ENCODE measurements at places on chromosomes 1 and 21.

- no peak for DNase-seq
These were observed 65.2 kb upstream of the TINAGL1 start for GRCh38 chr1:31510853-31511789.

GRCh38 chr21:32349333-32349944 is 43.4 kb downstream of the URB1 start:
- no peak for DNase-seq

- peak; percentile 83 for DNase-seq
These were observed 5.2 kb downstream of the FOXD3 start for GRCh38 chr1:63327417-63328054.

GRCh38 chr1:77680173-77680572 is 2.3 kb downstream of the ZZZ3 start:
- DNase-seq = no peak

GRCh38 chr1:5002676-5003075 is 348.3 kb downstream of the AJAP1 start:
- DNase-seq = no peak

GRCh38 chr1:41789661-41790330 is 128.9 kb downstream of the HIVEP3 start:
- no peak for DNase-seq

GRCh38 chr1:75765697-75766355 is 20.2 kb upstream of the RABGGTB start:
- DNase-seq = no peak

GRCh38 chr1:112712701-112713128 is 2.4 kb downstream of the PPM1J start:
- no peak for DNase-seq

DNA sequence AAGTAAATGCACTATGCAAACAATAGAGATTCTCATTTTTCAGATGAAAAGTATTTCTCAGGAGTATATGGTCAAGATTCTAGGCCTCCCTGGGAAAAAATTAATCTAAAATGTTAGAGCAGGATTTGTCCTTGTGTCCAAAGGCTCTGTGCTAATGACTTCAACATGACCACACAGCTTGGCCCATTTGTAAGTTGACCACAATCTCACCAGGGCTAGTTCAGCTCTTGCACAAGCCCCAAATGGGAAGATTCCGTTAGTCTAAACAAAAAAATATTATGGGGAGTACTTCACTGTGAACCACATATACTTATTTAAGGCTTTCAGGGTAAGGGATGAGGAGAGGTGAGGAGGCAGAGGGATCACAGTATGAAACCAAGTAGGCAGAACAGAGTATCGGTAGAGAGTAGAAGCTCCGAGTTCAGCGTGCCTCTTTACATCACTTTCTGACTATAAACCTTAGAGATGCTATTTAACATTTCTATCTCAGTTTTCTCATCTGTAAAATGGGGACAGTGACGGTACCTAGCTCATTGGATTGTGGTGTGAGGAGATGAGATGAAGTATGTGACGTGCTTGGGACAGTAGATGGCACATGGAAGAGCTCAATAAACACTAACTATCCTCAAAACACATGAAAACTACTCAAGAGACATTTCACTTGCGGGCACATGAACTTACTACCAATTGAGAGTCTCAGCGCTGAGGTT is 37.8 kb upstream of the CTTNBP2NL start:
- no peak for DNase-seq

GRCh38 chr1:37434292-37435225 is 39.8 kb upstream of the ZC3H12A start:
- peak; percentile 85 for DNase-seq

- no peak for DNase-seq
These were observed 10.6 kb upstream of the RC3H1 start for GRCh38 chr1:174032671-174033222.

GRCh38 chr1:50851034-50851433 is 109.0 kb downstream of the FAF1 start:
- DNase-seq = no peak

DNA sequence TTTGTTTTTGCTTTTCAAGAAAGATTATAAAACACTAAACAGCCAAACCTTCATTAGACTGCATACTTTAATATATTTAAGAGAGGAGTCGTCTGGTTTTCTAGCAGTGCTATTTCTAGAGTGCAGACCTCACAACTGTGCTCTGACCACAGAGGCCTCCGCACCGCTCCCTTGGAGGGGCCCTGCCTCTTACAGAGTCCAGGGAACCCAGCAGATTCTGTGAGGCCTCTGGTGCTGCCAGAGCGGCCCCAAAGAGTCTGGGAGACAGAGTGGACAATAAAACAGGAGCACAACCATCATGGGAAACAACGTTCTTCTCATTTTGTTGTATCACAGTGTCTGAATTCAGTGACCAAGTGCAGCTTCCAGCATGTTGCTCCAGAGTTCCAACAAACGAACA is 5.8 kb downstream of the ATP5PO start:
- DNase-seq = no peak

- DNase-seq = no peak
These were observed 2.4 kb upstream of the RHBG start for GRCh38 chr1:156366378-156367166.

DNA sequence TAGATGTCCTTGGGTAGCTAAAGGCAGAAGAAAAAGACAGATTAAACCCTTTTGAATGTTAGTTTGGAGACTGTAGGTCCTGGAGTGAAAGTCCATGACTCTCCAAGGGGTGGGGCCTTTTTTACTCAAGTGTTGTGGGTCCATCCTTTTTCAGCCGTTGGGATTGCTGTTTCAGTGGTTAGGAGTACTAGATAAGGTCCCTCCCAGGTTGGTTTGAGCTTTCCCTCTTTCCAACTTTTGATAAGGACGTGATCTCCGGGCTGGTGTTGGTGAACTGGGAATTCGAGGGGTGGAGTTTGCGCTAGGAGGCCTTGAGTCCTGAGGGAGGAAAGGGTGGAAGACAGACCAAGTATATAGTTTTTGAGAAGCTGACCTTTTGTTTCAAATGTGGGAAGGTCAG is 5.2 kb upstream of the IPP start:
- DNase-seq = no peak

- no peak for DNase-seq
These were observed 123.8 kb upstream of the IVNS1ABP start for GRCh38 chr1:185440877-185441276.

DNA sequence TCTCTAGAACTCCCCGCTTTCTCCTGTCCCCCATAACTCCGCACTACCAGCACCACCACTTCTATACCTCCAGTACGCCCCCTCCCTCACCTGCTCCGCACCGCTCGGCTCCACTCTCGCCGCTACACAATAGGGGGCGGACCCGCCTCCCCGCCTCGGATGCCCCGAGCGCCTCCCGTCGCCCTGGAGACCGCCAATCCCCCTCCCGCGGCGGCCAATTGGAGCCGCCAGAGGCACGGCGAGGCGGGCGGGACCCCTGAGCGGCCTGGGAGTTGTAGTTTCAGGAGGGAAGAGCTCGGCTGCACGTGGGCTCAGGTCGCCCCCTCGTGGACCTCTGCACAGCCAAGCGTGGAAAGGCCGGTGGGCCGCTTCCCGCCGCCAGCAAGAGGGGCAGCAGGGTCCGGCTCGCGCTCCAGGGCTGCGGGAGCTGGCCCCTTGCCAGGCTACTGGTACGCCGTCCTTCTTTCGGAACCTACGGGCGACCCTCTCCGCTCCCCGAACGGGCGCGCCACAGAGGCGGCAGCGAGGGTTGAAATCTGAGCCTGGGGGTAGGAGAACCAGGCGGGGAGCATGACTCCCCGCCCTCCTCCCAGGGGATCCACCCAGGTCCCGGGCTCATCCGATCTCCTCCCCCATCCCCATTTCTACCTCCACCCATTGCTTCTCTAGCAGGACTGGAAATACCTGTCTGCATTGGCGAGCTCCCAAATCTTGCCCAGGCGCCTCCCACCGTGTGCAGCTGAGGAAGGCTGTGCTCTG is at the start of gene IGSF9:
IGSF9 (minus strand) TSS at position 131 of the 759 bp plus-strand sequence. CDS start 2,159 bp downstream, outside the sequence.
- DNase-seq = peak; percentile 88
